ENCODE measurements at places on chromosomes 5 and 9.
A peak's percentile ranks its signal among the peaks of the same experiment; 100 is the strongest.

DNA sequence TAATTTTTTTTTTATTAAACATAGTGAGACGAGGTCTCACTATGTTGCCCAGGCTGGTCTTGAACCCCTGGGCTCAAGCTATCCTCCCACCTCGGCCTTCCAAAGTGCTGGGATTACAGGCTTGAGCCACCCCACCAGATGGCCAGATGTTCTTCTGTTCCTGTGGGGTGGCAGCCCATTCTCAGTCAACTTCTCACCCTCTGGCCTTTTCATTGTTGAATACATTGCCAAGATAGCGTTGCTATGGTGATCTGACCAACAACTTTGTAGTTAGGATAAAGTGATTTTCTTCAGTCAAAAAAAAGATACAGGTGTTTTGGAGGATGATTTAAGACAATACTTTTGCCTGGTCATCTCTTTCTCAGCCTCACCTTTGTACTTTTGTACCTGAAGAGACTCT, 109.1 kb downstream of the EGFLAM start:
- no peak for DNase-seq

- no peak for DNase-seq
Observed at GRCh38 chr5:39140558-39141168, 66.5 kb upstream of the RICTOR start.

- DNase-seq: no peak
Observed at GRCh38 chr5:111511174-111511830, 1.0 kb downstream of the STARD4 start.

DNA sequence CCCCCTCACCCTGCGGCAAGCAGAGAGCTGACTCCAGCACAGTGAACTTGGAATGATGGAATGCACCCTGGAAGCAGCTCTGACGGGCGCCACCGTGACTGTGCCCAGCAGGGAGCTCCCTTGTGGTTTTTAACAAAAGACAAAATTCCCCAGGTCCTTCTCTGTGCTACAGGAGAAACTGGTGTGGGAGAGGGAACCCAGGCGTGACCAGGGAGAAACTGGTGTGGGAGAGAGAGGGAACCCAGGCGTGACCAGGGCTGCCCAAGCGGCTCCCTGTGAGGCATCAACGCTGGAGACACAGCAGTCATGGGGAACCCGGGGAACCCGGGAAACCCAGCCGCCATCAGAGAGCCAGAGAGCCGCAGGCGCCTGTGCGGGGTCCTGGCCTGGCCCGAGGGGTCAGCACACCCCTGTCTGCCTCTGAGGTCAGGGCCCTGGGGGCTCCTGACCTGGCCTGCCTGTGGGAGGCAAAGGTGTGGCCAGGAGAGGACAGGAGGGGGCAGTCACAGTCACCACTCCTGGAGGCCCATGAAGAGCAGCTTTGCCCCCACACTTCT, 3.1 kb upstream of the AHRR start:
- DNase-seq: no peak

- no peak for DNase-seq
Observed at GRCh38 chr5:78331523-78332080, 28.8 kb upstream of the SCAMP1 start.

GRCh38 chr5:56648460-56649034, 166.8 kb upstream of the MAP3K1 start:
- no peak for DNase-seq

DNA sequence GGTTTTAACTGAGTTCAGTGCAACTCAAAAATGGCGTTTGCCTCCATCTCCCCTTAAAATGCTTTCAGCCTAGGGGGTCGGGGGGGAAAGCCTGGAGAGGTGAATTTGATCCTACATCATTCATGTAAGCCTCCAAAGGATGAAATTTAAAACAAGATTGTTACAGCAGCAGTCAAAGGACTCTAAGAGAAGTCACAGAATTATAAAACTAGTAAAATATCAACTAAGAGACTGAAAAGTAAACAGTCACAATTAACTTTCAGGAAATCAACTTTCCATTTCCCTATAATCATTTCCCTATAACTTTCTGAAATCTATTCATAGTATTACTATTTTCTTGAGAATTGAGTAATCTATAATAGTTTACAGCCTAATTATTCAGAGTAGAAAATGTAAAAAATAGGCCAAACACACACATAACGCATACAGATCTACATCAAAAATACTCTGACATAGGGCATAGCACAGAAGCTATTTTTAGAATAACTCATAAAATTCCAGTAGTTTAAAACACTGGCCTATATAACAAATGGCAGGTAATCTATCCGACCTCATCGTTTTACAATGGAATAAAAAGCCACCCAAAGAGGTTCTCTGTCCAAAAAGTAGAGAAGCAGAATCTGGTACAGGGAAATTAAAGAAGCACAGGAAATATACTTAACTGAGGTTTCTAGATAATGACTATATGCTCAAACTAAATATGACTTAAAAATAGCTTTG, 37.6 kb downstream of the FBXL17 start:
- no peak for DNase-seq

- no peak for DNase-seq
Observed at GRCh38 chr5:87807783-87808182, 395.1 kb upstream of the CCNH start.

DNA sequence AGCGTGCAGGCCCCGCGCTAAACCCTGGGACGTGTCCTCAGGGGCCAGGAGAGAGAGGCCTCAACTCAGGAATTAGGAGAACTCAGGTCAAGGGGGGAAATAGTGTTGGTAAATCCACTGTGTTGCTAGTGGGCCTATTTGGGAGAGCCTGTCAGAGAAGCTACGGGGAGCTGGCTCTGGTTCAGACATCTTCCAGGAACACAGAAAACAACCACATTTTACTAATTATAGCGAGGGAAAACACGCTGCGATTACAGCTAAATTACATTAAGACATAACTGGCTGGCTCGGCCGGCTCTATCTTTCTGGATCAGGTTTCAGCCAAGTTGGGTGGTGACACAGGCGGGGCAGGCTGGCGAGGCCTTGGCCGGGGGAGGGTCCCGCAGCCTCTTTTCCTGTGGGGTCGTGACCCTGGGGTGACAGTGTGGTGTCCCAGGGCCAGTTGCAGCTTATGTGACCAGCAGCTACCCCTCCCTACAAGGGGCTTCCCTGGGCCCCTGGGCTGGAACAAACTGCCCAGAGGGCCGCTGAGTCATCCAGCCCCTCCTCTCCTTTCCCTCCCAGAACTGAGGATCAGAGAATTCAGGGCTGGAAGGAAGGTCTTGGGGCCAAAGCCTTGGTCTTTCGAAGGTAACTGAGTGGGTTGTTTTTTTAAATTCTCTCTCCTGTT, 75.1 kb downstream of the FGF18 start:
- DNase-seq: peak; percentile 39

DNA sequence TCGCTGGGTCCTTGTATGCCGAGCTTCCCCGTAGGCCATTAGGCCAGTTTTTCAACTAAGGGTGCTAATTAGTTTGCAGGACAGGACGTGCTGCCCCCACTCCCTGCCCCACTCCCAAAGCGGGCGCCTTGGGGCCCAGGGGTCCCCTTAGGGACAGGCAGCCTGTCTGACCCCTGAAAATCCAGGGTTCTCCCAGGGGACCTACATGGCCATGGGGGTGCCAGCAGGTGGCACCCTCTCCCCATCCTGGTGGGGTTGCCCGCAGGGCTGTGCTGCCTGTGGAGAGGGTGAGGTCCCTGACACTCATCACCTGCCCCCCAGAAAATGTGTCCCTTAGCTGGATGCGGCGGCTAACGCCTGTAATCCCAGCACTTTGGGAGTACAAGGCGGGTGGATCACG, 8.5 kb upstream of the CCDC187 start:
- DNase-seq: peak; percentile 65

DNA sequence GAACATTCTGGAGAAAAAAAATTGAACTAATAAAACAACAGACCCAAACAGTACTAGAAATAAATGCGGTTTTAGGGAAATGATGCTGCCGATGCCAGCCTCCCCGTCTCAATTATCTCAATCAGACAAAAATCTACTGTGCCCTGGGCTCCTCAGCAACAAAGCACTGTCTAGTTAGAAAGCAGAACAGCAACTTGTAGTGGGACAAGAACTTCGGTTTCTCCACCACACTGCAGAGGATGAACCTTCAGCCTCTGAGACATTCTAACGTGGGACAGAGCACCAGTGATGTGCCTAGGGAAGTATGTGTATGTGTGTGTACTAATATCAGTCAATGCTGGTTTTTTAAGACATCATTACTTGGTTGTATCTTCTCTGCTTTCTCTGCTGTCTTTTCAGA, 11.1 kb upstream of the CAST start:
- no peak for DNase-seq

DNA sequence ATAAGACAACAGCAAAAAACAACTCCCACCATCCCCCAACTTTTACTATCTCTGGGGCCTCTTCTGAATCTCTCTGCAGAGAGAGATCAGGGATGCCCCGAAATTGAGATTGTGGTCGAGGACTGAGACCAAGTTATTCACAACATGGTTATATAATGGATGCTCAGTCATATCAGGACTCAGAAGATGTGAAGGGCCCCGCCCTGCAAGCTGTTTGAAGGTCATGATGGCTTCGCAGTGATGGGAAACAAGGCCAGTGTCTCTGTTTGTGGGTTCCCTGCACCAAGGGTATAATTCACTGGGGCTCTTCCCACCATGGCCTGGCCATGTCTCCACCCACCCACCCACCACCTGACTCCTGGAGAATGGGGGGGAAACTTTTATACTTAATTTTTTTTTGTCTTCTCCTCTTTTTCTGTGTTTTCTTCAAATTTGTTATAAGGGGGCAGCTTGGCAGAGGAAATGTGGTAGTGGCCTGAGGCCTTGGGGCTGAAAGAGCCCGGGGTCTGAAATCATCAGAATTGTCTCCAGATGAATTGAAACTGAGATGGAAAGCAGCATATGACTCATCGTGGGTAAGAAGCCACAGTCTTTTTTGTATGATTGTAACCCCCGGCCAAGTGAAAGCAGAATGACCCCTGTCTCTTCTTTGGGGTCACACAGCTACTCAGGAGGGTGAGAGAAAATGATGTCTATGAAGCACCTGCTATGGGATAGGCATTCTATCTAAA, 15.0 kb upstream of the TEX48 start:
- no peak for DNase-seq

GRCh38 chr5:31078956-31079355, 114.5 kb upstream of the CDH6 start:
- no peak for DNase-seq

- no peak for DNase-seq
Observed at GRCh38 chr9:37575511-37575914, 667 bp downstream of the FBXO10 start.

- DNase-seq: no peak
Observed at GRCh38 chr5:110304176-110304575, 422.3 kb downstream of the TMEM232 start.

GRCh38 chr5:115857626-115858349, 16.1 kb downstream of the AP3S1 start:
- DNase-seq: no peak
